ENCODE measurements at places on chromosomes 5 and 9.

GRCh38 chr5:141639357-141640050 is 2.7 kb downstream of the RELL2 start:
- no peak for DNase-seq

DNA sequence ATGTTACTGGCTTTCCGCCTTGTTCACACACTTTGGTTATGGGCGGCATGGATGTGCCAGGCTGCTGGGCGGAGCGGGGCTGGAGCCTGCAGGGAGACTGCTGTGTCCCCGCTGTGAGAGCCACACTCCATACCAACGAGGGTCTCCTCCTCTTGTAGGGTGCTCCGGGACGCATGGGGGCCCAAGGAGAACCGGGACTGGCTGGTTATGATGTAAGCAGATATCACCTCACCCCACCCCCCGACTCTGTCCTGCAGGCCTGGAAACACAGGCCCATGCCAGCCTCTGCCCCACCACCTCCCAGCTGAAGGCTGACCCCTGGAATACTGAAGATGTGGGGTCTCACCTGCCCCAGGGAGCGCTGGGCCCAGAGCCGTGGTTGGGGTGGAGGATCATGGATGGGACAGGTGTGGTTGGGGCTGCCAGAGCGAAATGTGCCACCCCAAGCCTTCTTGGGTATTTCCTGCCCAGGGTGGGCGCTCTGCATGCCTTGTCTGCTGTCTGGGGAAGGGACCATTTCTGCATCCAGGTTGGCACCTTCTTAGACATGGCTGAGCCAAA is 39.3 kb upstream of the ORM1 start:
- no peak for DNase-seq

GRCh38 chr5:171093598-171093997 is 215.4 kb upstream of the TLX3 start:
- DNase-seq, result no peak

DNA sequence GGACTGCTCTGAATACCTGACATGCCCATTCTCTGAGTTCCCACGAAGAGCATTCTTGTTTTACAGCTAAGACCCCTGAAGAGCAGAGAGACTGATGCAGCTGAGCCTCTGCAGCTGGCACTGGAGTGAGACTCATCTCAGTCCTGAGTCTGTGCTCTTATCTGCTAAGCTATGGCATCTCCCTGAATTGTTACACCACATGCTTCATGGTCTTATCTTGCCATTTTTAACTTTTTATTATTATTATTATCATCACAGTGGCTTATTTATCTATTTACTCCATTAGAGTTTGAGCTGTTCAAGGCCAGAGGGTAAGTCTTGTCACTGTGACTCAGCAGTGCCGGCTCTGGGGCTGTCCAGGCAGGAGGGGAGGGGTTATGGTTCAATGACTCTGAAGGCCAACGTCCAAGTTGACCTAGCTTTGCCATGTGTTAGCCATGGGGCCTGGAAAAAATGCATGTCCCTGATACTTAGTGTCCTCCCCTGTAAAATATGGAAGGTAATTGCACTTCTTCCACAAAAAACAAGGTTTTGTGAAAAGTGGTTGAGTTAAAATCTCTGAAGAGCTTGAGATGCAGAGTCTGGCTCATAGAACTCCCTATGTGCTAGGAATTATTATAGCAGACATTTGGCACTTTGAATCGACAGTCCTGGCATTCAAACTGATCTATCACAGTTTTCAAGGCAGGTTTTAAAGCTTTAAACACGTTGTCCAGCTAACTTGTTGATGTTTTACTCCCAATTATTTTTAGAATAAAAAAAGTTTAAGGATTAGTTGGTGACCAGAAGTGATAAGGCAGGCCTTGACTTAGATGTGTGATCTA is 94.6 kb downstream of the ALDH1A1 start:
- DNase-seq, result no peak

DNA sequence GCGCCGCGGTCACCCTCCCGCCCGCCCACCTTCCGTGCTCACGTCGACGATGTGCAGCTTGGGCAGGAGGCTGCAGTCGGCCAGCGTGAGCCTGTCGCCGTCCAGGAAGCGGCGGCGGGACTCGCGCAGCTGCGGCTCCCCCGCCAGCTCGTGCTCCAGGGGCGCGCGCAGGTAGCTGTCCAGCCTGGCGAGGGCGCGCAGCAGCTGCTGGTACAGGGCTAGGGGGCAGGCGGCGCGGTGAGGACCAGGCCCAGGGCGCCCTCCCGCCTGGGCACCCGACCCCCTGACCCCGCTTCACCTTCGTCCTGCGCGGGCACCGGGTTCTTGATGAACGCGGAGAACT is 1.5 kb downstream of the CLIC3 start:
- no peak for DNase-seq

- no peak for DNase-seq
Measured at GRCh38 chr5:105840800-105841199, 1829.9 kb downstream of the EFNA5 start.

DNA sequence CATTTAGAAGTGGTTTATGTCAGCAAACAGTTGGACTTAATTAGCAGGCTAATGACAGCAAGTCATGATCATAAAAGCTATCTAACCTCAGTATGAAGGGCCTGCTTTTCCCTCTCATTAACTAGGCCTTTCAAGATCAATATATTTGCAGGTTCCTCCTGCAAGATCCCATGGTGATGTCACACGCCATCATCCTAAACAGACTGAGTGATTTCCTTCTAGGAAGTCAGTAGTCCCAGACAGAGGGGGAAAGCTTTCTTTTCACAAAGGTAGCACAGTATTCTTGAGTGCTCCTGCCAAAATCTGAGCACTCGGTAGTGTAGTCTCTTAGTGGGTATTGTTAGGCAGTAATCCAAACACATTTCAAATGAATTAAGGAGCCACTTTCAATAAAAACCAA is 52.5 kb downstream of the UIMC1 start:
- DNase-seq, result no peak

GRCh38 chr9:133731876-133732638 is 6.1 kb downstream of the SARDH start:
- no peak for DNase-seq

- no peak for DNase-seq
Measured at GRCh38 chr5:12013351-12013750, 109.1 kb upstream of the CTNND2 start.

GRCh38 chr5:8934455-8934854 is 611.4 kb downstream of the SEMA5A start:
- no peak for DNase-seq

GRCh38 chr5:168366116-168366515 is 74.7 kb downstream of the WWC1 start:
- DNase-seq, result no peak

- DNase-seq, result no peak
Measured at GRCh38 chr5:173495225-173495904, 121.1 kb downstream of the BOD1 start.

DNA sequence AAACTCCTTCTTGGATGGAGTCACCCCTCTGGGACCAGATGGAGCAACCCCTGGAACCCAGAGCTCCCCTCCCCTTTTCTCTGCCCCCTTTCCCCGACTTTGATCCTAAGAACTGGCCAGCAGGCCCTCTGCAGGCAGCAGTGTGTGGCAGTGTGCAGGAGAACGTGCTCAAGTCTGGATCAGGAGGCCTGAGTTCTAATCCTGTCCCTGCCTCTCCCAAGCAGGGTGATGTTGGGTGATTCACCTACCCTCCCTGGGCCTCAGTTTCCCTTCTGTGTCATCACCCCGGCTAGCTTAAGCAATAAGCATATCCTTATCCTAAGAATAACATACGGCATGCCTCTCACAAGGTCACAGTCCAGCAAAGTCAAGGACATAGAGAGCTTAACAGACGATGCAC is 67.6 kb downstream of the C9orf50 start:
- no peak for DNase-seq
